HuH-7.5 (cell line): ENCODE measurements at places on chromosomes 12 and 14.

DNA sequence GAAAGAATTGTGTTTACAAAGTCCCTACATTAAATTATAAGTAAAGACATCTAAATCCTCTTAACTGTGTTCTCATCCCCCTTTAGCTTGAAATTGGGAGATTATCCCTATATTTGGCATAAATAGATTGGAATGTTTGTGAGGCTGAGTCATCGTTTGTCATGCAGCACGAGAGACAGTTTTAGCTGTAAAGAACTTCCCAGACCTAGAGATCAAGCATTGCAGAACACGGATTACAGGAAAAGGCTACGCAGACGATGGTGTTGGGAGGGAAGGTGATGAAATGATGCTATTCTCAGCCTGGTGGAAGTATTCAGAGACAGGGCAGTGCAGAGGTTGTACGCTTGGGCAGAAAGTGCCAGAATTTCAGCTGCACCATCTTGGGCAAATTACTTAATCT, 93.8 kb downstream of the PTPRB start:
- no peak for DNase-seq

- no peak for DNase-seq
Measured at GRCh38 chr12:130770413-130771028, 54.4 kb upstream of the RIMBP2 start.

DNA sequence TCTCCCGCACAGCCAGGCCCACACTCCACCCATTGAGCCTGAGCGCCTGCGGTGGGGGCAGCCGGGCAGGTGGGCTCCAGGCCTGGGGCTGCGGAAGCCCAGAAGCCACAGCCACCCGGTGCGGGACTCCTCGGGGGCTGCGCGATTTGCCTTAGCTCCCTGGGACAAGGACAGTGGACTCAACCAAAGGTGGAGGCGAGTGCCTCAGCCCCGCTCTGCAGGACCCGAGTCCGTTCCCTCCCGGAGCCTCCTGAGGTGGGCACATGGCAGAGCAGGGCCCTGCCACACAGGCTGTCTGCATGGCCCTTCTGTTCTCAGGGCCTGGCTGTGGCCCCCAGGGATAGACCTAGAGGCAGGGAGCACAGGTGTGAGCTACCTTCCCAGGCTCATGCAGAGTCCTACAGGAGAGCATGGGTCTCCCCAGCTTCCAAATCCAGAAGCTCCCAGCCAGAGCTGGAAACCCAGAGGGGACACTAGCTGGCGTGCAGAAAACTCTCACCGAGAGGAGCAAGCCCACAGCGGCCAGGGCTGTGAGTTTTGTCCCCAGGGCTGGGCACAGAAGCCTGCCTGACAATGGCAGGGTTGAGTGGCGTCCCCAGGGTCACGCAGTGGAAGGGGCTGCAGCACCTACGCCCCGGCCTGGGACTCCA, 22.2 kb upstream of the LRTM2 start:
- DNase-seq = no peak

- no peak for DNase-seq
Measured at GRCh38 chr14:65387628-65388027, 24.9 kb upstream of the FUT8 start.

GRCh38 chr12:105783983-105784947, 354.5 kb downstream of the NUAK1 start:
- DNase-seq = no peak

DNA sequence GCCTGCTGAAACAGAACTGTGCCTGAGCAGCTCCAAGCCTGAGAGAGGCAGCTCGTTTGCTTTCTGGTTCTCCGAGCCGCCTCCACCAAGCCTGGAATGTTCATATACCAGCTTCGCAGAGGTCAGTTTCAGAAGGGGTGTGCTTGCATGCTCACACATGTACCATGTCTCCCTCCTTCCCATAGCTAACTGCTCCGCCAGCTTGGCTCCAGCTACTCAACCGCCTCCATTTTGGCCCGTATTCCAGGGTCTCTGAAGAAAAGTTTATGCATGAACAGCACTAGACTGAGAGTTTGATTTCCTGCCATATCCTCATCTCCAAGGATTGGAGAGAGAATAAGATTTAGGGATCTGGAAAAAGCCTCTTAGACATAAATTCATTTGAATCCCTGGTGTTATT, 103.7 kb downstream of the SMOC1 start:
- no peak for DNase-seq

DNA sequence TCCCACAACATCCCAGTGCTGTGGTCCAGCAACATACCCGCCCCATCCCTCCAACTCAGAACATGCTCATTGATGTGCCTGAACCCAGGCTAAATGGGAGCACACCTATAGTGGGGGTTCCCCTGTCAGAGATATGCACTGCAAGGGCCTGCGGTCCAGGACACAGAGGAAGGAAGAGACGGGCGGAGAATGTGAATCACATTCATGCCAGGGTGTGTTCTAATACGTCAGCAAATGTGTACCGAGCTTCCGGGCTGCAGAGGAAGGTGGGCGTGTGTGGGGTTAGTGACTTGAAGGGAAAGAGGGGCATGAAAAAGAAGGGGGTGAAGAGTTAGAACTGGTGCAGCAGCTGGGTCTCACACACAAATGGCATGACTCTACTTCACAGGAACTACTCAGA, 83.7 kb downstream of the DPF3 start:
- no peak for DNase-seq

DNA sequence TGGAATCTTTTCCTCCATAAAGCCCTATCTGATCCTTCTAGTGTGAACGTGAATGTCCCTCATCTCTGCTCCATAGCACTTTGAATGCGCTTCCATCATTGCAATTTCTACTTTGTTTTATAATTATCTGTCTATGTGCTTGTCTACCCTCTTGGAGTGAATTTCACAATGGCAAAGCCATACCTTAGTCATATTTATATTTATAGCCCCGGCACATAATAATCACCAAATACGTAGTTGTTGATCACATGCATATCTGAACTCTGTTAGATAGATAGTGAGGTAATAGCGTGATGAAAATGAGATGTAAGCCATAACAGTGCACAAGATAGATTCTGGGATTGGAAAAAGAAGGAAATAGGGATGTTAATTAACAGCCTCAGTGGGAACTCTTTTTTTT, 55.2 kb downstream of the MSRB3 start:
- DNase-seq = no peak

- DNase-seq = no peak
Measured at GRCh38 chr12:48969160-48969771, 2.3 kb downstream of the WNT10B start.

DNA sequence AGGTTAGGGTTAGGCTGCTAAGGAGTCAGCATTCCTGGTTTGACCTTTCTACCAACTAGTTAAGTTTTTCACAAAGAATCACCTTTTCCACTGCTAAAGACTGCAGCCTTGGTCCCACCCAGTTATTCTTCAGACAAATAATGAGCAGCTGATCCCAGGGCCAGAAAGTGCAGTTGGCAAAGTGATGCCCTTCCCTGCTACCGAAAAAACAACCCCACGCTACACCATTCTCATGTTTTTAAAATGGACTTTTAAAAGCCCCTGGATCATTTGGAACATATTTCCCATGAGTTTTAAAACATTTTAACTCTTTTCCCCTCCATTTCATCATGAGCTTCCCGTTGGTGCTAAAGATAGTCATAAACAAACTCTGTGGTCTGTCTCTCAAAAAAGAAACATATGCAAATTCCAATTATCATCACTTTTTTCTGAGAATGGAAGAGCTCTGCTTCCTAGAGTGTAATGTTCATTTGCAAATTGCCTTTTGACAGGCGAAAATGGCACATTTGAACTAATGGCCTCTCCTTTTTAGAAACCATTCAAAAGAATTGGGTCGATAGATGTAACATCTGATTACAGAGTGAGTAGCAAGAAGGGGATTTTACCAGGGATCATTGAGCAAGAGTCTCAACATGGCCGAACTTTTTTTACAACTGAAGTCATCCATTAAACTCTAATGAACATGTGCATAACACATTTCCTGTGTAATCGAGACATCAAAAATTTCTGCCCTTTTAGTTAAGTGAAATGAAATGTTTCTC, 129.3 kb upstream of the RAP1B start:
- DNase-seq = no peak
